ENCODE measurements at places on chromosomes 4 and X.

DNA sequence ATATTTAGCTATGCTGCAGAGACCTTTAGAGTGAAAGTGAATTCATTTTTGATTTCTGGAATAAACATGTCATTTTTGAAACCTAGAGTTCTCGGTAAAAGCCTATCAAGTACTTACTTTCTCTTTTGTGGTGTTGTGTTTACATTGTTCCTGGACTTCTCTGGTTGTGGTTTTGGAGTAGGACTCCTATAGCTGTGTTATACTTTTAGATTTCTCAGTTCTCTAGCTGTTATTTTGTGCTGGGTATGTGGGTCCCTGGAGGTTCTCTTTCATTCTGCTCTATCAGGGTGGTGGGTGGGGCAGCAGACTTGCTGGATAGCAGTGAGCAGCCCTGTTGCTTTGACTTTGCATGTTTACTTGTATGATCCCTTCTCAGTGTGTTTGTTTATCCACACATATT is 25.6 kb upstream of the MSMO1 start:
- H3K27ac ChIP-seq: no peak overlapping the region
- H3K4me1 ChIP-seq: peaks cover 6% of the 10 kb centered on the region
- H3K36me3 ChIP-seq: peaks cover 13% of the 10 kb centered on the region
- H3K27me3 ChIP-seq: no peaks in the 10 kb centered on the region

- peaks cover 16% of the 10 kb centered on the region for H3K4me1 ChIP-seq
- peak overlapping the region; percentile 81 for H3K27ac ChIP-seq
- H3K36me3 ChIP-seq: peaks cover 3% of the 10 kb centered on the region
- no peak overlapping the region for H3K4me3 ChIP-seq
These were observed 179.4 kb upstream of the PACRGL start for GRCh38 chr4:20520901-20521300.

DNA sequence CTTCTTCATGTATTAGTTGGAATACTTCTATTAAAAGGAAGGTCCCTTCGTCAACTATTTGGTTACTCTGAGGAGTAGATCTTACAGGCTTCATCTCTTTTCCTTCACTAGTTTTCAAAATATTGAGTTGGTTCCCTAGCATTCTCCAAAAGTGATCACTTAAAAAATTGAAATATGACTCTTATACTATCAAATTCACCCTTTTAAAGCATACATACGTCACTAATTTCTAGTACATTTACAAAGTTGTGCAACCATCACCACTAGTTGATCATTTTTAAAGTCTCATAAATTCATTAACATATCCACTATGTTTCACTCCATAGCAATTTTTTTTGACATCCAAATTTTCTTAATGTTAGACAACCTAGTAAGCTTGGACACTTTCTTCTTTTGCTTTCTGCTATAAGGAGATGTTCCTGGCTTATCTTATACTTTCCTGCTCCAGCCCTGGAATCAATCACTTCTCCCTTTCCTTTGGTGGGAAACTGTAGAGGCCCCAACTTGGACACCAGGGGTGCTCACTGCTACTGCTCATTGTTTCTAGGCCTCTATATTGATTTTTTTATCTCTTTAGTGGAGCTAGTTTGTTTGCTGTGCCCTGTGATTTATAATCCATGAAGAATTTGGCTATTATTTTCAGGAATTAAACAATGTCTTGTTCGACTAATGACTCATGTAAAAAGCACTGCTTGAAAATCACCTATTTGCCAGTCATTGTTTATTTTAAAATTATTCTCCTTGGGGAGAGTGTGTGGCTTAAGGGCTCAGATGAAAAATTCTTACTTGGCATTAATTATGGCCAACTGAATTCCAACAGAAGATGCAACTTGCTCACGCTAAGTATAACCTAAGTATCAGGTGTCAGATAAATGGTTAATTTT is 4.0 kb upstream of the ZFX start:
- no peaks in the 10 kb centered on the region for H3K36me3 ChIP-seq
- peak; percentile 59 for DNase-seq
- peaks cover 32% of the 10 kb centered on the region for H3K4me1 ChIP-seq
- no peaks in the 10 kb centered on the region for H3K27me3 ChIP-seq
- H3K27ac ChIP-seq: peak overlapping the region; percentile 61
- H3K4me3 ChIP-seq: no peak overlapping the region

DNA sequence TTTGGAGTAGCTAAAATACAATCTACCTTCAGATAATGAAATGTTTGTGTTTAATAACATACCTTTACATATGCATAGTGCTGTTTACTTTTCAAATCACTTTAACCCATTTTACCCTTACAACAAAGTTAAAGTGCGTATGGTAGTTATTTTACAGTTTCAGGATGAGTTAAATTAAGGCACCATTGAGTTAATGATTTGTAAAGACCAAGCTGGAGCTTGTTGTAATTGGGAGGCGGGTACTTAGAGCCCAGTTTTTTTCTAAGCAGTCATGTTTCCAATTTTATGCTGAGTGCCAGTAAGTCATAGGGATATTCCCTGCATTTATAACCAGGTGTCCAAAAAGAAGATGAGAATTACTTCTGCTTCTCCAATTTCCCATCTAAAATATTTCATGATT is 84.2 kb upstream of the NRK start:
- no peak for DNase-seq

DNA sequence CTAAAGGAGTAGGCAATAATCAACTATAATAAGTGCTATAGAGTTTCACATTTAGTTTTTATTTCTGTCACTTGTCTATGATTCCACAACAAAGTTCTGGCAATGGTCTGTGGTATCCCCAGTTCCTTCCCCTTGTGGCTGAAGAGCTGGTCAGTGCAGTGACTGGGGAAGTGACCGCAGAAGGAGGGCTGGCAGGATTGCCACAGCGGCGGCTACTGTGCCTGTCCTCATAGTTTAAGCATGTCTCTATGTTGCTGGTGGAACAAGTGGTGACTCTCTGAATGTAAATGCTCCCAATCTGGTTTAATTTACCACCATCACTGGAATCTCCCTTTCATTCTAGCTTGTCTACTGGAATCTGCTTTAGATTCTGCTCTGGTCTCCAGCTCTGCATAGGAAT is 170.6 kb upstream of the GK2 start:
- no peaks in the 10 kb centered on the region for H3K27me3 ChIP-seq
- no peaks in the 10 kb centered on the region for H3K36me3 ChIP-seq
- no peak overlapping the region for H3K4me3 ChIP-seq
- H3K27ac ChIP-seq: no peak overlapping the region
- H3K4me1 ChIP-seq: no peaks in the 10 kb centered on the region
- no peak for DNase-seq

DNA sequence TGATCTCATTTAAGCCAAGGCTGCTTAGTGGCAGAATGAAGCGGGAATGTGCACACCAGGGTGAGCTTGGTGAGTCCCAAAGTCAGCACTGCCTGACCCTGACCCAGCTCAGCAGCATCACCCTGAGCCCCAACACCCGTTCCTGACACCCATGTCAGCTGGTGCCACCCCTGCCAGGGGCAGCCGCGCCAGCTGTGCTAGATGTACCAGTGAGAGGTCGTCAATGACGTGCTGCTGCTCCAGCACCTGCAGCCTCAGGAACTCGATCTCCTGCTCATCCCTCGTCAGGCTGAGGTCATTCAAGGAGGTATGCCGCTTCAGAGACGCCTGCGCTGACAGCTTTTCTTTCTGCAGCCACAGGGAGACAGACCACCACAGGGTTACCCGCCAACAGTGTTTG is 61.7 kb upstream of the C4orf50 start:
- no peak for DNase-seq
- H3K4me3 ChIP-seq: no peak overlapping the region
- no peaks in the 10 kb centered on the region for H3K27me3 ChIP-seq
- H3K27ac ChIP-seq: no peak overlapping the region

DNA sequence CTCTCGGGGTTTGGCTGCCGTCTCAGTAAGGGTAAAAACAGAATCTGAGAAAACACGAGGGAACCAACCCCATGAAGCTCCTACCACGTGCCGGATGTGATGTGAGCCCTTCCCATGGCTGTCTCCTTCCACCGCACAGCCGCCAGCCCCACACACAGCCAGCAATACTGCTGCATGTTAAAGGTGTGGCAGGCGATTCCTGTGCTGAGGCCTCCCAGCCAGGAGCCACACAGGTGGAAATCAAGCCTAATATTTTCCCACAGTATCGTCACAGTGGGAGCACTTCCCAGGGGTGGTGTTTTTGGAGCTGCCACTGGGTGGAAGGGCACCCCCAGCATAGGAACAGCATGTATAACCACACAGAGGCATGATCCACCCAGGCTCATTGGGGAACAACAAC is 77.5 kb downstream of the SLC2A9 start:
- H3K27me3 ChIP-seq: no peaks in the 10 kb centered on the region
- DNase-seq: no peak
- H3K4me3 ChIP-seq: no peak overlapping the region
- H3K36me3 ChIP-seq: no peaks in the 10 kb centered on the region
- no peak overlapping the region for H3K27ac ChIP-seq
- no peaks in the 10 kb centered on the region for H3K4me1 ChIP-seq

GRCh38 chr4:56082829-56083228 is 134.1 kb downstream of the CEP135 start:
- no peak overlapping the region for H3K4me3 ChIP-seq
- 0 out of 2 replicates have a peak, but pooled peaks cover 2% of the 10 kb centered on the region for H3K27me3 ChIP-seq
- no peak for DNase-seq
- H3K27ac ChIP-seq: no peak overlapping the region
- no peaks in the 10 kb centered on the region for H3K36me3 ChIP-seq

DNA sequence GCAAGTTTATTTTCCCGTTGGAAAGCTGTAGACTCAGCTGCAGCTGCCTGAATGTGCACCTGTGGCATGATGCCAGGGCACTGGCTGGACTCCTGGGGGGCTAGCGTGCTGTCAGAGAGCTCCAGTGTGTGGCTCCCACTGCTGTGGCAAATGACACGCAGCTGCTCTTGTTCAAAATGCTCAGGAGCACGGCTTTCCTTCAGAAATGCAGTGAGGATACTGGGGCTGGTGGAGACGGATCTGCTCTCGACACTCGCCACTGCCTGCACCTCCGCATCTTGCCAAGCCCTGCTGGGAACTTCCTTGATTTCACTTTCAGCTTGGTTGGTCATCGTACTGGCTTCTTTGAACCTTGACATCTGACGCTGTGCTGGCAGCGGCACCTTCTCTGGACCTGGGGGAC is 58.7 kb downstream of the GPRIN3 start:
- no peak overlapping the region for H3K4me3 ChIP-seq
- no peaks in the 10 kb centered on the region for H3K36me3 ChIP-seq
- H3K27me3 ChIP-seq: no peaks in the 10 kb centered on the region

DNA sequence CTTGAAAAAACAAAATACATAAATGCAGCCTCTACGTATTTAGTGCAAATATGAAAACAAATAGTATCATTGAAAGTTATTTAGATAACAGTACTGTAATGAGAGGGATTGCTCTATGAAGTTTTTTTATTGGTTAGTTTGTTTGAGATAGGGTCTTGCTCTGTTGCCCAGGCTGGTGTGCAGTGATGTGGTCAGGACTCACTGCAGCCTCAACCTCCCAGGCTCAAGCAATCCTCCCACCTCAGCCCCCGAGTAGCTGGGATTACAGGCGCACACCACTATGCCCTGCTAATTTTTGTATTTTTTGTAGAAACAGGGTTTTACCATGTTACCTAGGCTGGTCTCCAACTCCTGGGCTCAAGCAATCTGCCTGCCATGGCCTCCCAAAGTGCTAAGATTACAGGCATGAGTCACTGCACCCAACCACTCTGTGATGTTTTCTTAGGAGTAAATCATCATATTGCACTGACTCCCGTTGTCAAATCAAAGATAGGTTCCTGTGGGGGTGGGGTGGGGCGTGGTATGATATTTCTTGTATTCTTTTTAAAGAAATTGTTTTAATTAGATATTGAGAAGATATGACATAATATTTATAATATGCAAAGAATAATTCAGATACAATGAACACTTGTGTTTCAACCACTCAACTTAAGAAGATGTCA is 75.8 kb downstream of the ATG4A start:
- no peak overlapping the region for H3K4me3 ChIP-seq
- no peaks in the 10 kb centered on the region for H3K36me3 ChIP-seq
- H3K27me3 ChIP-seq: no peaks in the 10 kb centered on the region
- no peak overlapping the region for H3K27ac ChIP-seq

DNA sequence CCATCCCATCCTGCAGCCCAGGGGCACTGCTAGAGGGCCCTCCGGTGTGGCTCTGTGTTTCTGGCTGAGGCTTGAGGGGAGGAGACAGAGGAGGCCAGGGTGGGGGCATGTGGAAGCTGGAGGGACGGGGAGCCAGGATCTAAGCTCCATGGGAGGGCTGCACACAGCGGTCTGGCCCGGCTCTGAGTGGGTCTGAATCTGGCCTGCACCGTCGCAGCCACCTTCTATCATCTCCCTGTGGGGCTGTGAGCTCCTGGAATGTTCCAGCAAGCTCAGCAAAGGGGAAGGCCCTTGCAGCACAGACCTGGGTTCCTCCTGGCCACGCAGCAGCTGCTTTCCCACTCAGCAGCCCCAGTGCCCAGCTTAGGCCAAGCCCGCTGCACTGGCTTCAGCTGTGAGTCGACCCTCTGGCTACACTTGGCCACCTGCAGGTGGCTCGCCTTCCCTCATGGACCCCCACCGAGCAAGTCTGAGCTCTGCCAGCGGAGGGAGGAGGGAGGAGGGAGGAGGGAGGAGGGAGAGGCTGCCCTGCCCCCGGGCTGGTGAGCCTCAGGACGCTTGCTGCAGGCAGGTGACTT is 5.3 kb downstream of the NKX1-1 start:
- H3K27ac ChIP-seq: no peak overlapping the region
- H3K4me1 ChIP-seq: no peaks in the 10 kb centered on the region
- H3K36me3 ChIP-seq: no peaks in the 10 kb centered on the region
- DNase-seq: no peak
- peaks cover 22% of the 10 kb centered on the region for H3K27me3 ChIP-seq

DNA sequence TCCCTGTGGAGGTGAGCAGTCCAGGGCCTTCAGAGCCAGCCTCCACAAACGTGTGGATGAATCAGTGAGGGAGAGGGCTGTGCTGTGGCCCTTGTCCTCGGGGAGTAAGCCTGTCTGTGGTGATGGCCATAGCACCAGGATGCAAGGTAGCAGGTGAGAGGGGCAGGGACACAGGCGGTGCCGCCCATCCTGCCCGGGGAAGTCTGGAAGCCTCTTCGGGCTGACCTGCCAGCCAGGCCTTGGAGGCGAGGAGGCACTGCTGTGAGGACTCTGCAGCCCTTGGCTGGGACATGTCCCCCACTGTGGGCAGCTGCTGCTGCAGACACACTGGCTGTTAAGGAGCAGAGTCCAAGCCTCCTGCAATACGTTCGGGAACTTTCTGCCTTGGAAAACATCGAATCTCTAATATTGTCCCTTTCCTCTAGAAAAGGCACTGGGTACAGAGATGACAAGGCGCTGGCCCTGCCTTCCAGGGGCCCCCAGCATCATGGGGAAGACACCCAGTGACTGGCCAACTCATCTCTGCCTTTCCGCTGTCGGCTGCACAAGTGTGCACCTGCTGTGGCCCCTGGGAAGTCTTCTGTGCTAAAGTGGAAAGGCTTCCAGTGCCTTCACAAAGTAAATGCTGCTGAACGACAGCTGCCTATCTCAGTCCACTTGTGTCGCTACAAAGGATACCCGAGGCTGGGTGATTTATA is 101.4 kb downstream of the ADRA2C start:
- no peak overlapping the region for H3K4me3 ChIP-seq
- no peak overlapping the region for H3K27ac ChIP-seq
- H3K36me3 ChIP-seq: no peaks in the 10 kb centered on the region
- DNase-seq: no peak

- no peaks in the 10 kb centered on the region for H3K27me3 ChIP-seq
- no peak overlapping the region for H3K27ac ChIP-seq
- peaks cover 5% of the 10 kb centered on the region for H3K36me3 ChIP-seq
- no peak for DNase-seq
These were observed 18.5 kb downstream of the LAP3 start for GRCh38 chr4:17595471-17596005.

- no peak overlapping the region for H3K27ac ChIP-seq
- no peak overlapping the region for H3K4me3 ChIP-seq
- H3K27me3 ChIP-seq: no peaks in the 10 kb centered on the region
These were observed 13.9 kb downstream of the OFD1 start for GRCh38 chrX:13748486-13748885.

All from SJSA1 (cell line).